PC-9 (cell line): ENCODE measurements at places on chromosomes 7 and 10.

GRCh38 chr10:34880817-34881216 is 65.7 kb upstream of the PARD3 start:
- DNase-seq, result no peak

GRCh38 chr7:46682836-46683624 is 762.0 kb upstream of the IGFBP3 start:
- DNase-seq, result peak; percentile 36

DNA sequence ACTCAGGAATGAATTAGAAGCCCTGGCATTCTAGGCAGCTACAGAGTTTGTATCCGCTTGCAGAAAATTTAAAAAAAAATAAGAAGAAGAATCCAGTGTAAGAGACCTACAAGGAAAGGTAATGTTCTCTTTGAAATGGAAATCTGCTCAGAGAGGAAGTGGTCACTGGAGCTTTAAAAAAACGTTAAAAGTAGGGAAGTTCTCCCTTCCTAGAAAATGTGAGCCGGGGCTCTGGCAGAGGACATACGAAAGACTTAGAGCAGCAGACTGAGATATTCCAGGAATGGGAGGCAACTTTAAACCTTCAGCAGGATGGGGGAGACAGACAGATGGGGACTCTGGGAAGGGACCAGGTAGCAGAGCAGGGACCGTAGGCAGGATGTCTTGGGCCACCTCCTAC is 149.4 kb upstream of the NPS start:
- no peak for DNase-seq

- DNase-seq, result no peak
These were observed 165.2 kb downstream of the FANK1 start for GRCh38 chr10:126061526-126061925.

GRCh38 chr10:88508796-88509195 is 74.3 kb downstream of the RNLS start:
- no peak for DNase-seq

GRCh38 chr10:120702032-120702431 is 149.1 kb upstream of the WDR11 start:
- DNase-seq, result no peak

DNA sequence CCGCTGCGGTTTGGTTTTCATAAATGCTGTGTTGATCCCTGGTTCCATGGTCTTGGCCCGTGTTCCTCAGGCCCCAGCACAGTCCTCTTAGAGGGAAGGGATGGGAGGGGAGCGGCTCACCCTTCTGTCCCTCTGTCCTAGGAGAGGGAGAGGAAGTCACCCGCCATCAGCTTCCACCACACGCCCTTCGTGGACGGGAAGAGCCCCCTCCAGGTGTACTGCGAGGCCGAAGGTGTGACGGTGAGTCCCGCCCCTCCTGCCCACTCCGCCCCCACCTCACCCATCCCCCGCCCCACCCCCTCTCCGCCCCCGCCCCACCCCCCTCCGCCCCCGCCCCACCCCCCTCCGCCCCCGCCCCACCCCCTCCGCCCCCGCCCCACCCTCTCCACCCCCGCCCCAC is 37.5 kb upstream of the DPYSL4 start:
- no peak for DNase-seq

DNA sequence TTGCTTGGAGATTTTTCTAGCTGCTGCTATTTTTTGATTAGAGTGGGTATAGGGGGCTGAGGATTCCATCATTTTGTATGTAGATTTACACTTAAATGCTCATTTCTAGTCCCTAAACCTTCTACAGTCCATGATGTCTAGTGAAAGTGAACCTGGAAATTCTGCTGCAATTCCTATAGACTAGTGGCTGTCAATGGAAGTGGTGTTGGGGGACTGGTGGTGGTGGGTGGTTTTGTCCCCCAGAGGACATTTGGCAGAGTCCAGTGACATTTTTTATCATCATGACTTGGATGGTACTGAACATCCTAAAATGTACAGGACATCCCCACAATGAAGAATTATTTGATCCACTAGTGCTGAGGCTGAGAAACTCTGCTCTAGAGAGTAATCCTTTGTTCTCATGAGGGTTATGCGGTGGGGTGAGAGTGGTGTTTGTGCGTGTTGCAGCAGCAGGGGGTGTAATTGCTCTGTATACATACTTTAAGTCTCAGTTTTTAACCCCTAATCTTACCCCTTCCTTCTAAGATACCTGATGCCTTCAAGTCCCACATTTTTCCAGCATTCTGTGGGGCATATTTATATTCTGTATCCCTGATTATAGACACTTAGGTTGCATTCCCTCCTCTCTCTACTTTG is 35.0 kb downstream of the KIF11 start:
- DNase-seq, result no peak

GRCh38 chr10:88312855-88313254 is 270.3 kb downstream of the RNLS start:
- DNase-seq, result no peak

- no peak for DNase-seq
These were observed 379.7 kb upstream of the ZMIZ1 start for GRCh38 chr10:78688901-78689583.

DNA sequence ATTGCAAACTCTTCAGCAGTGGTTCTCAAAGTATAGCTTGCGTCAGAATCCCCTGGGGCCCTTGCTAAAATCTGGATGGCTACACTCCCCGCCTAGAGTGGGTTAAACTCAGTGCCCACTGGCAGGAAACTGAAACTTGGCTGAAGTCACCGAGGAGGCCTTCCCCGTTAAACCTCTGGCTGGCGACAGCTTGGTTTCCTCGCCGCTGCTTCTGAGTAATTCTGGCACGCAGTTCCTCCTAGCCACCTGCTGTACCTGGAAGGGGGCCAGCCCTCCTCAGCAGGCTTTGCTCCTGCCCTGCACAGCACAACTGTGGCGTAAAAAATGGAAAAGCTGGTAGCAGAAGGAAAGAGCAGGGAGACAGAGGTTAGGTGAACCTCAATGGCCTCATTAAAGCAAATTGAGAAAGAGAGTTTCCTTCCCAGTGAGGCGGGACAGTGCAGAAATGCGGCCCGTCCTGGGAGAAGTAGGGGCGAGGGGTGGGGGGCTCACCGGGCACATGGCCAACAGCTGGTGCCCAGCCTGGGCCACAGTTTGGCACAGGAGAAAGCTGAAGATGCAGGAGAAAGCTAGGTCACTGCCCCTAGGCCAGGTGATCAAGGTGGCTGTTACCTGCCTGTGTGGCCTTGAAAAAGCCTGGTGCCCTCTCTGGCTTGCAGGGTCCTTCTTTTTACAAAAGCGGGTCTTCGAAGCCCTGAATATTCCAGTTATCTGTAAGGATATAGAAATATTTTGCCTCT is 46.6 kb downstream of the ALOX5 start:
- peak; percentile 56 for DNase-seq

GRCh38 chr10:128063736-128064107 is 62.5 kb downstream of the MKI67 start:
- DNase-seq, result no peak

- no peak for DNase-seq
These were observed 113.9 kb downstream of the FZD1 start for GRCh38 chr7:91378131-91378530.

DNA sequence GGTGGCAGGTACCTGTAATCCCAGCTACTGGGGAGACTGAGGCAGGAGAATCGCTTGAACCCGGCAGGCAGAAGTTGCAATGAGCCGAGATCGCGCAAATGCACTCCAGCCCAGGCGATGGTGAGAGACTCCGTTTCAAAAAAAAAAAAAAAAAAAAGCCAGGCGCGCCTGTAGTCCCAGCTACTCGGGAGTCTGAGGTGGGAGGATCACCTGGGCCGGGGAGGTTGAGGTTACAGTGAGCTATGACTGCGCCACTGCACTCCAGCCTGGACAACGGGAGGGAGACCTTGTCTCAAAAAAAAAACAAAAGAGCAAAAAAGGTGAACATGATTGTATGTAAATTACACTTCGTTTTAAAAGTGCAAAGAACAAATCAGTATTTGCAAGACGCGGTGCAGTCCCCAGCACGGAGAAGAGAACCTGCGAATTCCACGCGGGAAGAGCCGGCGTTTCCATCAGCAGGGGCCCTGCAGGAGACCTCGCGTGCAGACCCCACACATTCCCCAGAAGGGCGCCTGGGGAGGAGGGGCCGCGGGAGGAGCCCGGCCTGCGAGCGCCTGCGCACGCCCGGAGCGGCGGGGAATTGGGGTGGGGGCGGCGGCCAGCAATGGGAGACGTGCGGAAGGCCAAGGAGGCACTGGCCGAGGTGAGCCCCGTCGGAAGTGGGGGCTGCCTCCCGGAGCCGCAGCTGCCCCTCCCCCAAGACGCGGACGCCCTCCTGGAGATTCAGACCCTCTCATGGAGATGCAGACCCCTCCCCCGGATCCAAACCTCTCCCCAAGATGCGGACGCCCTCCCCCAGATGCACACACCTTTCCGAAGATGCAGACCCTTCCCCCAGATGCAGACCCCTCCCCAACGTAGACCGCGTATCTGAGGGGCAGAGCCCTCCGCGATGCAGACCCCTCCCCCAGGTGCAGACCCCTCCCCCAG is 16.7 kb upstream of the SUN1 start:
- peak; percentile 65 for DNase-seq

DNA sequence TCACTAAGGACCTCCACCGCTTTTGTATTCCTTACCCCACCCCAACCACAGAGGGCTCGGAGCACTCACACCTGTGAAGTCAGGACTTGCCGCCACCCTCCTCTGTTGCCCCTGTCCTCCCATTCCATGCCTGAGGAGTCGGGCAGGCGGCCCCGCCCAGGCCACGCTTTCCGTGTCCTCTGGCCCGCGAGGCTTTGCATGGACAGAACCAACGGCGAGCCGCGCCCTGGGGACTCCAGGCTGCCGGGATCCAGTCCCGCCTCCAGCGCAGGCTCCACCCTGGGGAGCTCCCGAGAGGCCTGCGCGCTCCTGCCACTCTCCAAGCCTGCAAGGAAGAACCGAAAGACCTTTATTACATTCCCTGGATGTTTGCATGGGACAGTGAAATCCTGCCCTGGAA is 366.4 kb upstream of the POM121L12 start:
- no peak for DNase-seq

- no peak for DNase-seq
These were observed 72.3 kb upstream of the PHYHIPL start for GRCh38 chr10:59104186-59104585.

DNA sequence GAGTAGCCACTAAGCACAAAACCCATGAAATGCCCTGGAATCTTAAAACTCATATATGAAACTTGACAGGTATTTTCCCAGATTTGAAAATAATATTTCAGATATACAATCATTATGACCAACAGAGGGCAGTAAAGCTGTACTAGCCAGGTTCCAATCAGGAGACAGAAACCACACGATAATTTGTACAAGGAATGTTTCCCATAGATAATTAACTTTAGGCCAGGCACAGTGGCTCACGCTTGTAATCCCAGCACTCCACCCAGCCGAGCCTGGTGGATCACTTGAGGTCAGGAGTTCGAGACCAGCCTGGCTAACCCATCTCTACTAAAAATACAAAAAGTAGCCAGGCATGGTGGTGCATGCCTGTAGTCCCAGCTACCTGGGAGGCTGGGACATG is 31.0 kb upstream of the NUB1 start:
- DNase-seq, result peak; percentile 48

DNA sequence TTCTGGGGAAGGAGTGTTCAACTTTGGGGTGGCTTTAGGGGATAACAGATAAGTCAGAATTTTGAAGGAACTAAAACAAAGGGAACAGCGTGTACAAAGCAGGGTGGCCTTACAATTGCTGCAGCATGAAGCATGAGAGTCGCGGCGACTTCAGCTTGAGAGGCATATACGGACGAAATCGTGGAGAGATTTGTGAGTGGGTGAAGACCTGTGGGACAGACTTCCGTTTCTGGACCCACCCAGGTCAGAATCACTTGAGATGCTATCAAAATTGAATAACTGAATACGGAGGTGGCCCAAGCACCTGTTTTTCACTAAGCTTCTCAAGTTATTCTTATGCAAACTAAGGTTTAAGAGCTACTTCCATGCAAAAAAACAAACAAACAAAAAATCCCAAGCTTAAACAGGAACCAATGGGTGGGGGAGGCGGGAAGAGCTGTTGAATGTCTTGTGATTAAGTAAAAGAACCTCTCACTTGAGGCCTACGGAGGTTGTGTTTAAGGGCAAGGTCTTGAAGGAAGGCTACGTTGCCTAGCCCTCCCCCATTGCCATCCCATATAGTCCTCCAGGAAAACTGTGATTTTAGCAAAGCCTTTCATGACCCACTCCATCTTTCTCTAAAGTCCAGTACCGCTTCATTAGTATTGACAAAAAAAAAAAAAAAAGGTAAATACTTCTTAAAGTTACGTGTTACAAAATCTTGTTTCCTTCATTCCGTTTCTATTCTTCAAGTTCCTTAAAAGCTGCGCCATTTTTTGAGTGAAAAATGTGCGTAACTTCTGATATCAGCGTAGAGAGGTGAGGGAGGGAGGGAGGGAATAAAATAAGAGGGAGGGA is 1.3 kb upstream of the TRIM24 start:
- no peak for DNase-seq

DNA sequence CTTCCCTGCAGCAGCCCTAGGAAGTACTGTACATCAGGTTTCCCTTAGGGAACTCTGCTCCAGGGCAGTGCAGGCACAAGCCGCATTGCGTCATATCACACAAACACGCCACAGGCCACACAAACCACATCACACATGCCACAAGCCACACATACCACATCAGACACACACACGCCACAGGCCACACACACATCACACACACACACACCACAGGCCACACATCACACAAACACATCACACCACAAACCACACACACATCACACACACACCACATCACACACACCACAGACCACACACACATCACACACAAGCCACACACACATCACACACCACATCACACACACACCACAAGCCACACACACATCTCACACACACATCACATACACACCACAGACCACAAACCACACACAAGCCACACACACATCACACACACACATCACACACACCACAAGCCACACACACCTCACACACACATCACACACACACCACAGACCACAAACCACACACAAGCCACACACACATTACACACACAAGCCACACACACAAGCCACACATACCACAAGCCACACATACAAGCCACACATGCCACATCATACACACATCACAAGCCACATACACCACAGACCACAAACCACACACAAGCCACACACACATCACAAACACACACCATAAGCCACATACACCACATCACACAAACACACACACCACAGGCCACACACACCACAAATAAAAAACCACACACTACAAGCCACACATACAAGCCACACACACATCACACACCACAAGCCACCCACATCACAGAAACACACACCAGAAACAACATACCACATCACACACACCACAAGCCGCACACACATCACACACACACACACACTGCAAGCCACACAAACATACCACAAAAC is 53.4 kb downstream of the TMEM209 start:
- DNase-seq, result no peak

- peak; percentile 97 for DNase-seq
These were observed at the start of gene CLDN4 for GRCh38 chr7:73830681-73831583. CLDN4 (plus strand) TSS chr7:73830996; CDS start chr7:73831202, 206 bp downstream.
